ENCODE measurements at places on chromosomes 16 and 17. TPM values are rescaled to one million over a fixed set of nuclear protein-coding genes. Genes with fewer than 3 reads are reported as not detected.

The TEKT5 gene
- total RNA-seq = 0.43 TPM

The CDH8 gene
- not detected for total RNA-seq

The HES7 gene
- 4.9 TPM for total RNA-seq

The WNT9B gene
- not detected for total RNA-seq

GRCh38 chr16:84687715-84688114 is 12.1 kb upstream of the USP10 start:
- DNase-seq = peak; percentile 20

DNA sequence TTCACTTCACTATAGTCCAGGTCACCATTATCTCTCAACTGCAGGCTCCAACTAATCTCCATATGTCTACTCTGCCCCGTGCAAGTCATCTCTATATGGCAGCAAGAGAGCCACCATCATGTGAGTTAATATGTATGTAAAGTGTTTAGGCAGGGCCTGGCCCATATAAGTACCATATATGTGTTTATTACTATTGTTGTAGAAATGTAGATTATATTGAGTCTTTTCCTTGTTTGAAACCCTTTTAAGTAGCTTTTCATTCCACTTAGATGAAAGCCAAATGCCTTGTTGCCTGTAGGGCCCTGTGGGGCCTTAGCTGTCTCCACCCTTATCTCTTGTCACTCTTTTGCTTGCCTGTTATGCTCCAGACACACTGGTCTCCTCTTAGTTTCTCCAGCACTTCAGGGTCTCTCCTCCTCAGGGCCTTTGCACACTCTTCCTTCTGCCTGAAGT is 164.0 kb downstream of the PHKB start:
- no peak for DNase-seq

- no peak for DNase-seq
Measured at GRCh38 chr16:28534542-28535373, 4.0 kb downstream of the NUPR1 start.

- peak; percentile 87 for DNase-seq
Measured at GRCh38 chr17:37490022-37490587, 414 bp downstream of the DUSP14 start.

GRCh38 chr17:9203771-9204425 is 182.6 kb downstream of the NTN1 start:
- DNase-seq = no peak

GRCh38 chr16:89054261-89054661 is 39.4 kb upstream of the ACSF3 start:
- no peak for DNase-seq

GRCh38 chr16:54505549-54506213 is 219.1 kb upstream of the IRX3 start:
- no peak for DNase-seq

- DNase-seq = no peak
Measured at GRCh38 chr17:47986520-47986919, 15.6 kb downstream of the CDK5RAP3 start.

All from activated CD8-positive, alpha-beta T cell treated with anti-CD3 and anti-CD28 coated beads for 36 hours (primary cell).